ENCODE measurements at places on chromosomes 7 and 10.

DNA sequence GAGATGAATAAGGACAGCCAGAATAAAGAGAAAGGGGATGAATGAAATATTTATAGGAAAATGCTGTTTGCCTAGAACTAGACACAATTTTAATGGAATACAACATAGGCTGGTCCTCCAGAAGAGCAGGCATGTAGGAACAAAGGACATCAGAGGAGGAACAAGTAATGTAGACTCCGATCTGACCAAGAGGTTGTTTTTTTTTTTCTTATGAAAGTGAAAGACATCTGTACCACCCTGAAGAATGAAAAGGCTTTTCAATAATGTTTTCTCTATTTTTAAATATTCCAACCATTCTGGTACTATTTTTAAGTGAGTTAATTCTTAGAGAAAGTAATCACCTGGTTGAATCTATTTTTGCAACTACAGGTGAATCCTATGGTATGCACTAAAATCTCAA is 136.9 kb upstream of the PTN start:
- no peak for DNase-seq

DNA sequence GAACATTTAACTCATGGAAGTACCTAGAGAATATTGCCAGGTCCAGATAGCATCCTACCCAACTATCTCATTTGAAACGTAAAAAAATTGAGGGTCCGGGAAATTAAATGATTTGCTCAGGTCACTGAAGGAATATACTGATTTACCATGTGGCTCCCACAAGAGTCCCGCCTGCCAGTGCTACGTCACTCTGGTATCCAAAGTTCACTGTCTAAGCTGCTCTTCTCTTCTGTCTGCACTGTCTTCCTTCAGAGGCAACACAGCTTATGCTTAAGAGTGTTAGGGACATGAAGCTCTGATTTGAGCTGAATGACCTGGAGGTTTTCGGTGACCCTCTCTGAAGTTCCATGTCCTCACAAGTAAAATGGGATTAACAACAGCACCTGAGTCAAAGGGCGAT is 114.6 kb downstream of the PDE1C start:
- DNase-seq: no peak

DNA sequence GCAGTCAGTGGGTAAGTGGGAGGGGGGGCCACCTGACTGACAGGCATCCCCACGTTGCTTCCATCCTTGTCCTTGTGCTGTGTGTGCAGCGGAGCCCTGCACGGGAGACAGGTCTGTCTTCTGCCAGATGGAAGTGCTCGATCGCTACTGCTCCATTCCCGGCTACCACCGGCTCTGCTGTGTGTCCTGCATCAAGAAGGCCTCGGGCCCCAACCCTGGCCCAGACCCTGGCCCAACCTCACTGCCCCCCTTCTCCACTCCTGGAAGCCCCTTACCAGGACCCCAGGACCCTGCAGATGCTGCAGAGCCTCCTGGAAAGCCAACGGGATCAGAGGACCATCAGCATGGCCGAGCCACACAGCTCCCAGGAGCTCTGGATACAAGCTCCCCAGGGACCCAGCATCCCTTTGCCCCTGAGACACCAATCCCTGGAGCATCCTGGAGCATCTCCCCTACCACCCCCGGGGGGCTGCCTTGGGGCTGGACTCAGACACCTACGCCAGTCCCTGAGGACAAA is 24.8 kb downstream of the TBATA start:
- no peak for DNase-seq

- DNase-seq: no peak
These were observed 8.1 kb upstream of the ARHGAP22 start for GRCh38 chr10:48613016-48613415.

GRCh38 chr10:55813451-55814170 is 547.4 kb downstream of the ZWINT start:
- no peak for DNase-seq

DNA sequence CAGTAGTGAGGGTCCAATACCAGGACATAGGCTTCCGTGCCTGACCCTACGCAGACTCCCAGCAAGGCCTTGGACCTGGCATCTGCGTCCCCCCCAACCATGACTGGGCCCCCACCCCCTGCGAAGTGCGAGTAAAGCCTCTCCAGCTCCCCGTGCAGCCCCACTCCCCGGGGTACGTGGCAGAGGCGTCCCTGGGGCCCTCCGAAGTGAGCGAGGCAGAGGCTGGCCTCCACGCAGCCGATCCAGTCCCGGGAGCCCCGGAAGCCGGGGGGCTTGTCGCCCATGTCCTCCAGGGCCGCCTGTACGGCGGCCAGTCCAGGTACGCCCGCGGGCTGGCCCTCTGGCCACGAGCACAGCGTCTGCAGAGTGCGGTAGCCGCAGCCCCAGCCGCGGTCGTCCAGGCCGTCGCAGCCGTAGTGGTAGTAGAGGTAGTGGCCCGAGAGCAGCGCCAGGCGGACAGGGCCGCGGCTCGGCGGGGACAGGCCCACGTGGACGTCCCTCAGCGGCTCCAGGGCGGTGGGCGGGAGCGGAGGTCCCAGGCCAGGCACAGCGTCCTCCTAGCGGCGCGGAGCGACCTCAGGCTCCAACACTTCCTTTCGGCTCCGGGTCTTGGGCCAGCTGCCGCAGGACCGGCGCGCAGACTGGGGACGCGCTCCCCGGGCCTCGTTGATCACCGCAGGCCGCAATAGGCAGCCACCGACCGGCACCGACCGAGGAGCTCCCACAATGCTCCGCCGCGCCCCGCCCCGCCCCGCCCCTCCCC is at the start of gene UFSP1:
Gene UFSP1 (minus strand): TSS at position 728 of the 763 bp plus-strand sequence. CDS start 444 bp downstream, at position 284.
- DNase-seq: no peak

- no peak for DNase-seq
These were observed 15.6 kb downstream of the MBL2 start for GRCh38 chr10:52756966-52757365.

- no peak for DNase-seq
These were observed 384.1 kb upstream of the COBL start for GRCh38 chr7:51700593-51701215.

DNA sequence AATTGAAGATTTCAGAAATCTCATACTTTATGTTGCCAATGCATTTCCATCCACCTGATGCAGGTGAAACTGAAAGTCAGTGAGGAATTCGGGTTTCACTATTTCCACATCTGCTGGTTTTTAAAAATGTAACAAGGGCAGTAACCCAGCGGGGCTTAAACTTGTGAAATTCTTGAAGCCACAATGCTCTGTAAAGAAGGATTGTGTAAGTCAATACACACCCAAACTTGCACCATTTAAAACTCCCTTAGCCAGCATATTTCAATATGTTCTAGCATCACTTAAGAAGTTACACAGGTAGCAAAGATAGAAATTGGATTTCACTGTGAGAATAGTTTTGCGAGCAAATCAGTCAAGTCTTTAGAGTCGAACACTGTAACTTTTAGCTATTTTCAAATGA is 386.1 kb downstream of the PLXDC2 start:
- DNase-seq: no peak

GRCh38 chr10:35720366-35720765 is 78.3 kb upstream of the FZD8 start:
- no peak for DNase-seq

DNA sequence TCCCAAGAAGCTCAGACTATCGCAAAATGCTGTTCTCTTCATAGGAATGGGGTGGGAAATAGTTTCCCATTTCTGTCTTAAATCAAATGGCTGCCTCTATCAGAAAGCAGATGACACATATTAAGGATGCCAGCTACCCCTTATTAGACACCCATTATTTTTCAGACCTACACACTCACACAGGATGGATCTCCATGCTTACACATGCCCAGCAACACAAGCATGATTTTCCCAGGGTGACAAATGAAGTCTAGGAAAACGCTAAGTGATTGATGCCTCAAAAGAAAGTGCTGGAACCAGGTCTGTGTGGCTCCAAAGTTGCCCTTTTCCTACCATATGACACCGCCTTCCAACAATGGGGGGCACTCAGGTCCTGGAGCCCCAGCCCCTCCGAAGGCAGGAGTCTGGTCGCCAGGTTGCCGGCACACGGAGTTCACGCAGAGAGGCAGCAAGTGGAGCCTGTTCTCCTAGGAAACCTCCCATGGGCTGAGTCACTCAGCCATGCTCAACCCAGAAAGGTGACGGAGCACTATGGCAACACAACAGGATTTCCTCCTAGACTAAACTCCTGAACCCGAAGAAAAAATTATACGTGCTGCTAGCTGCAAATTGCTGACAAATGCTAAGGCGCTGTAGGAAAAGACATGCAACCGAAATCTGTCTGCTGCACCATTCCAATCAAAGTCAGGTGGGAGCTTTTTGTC is 19.8 kb downstream of the VOPP1 start:
- no peak for DNase-seq

DNA sequence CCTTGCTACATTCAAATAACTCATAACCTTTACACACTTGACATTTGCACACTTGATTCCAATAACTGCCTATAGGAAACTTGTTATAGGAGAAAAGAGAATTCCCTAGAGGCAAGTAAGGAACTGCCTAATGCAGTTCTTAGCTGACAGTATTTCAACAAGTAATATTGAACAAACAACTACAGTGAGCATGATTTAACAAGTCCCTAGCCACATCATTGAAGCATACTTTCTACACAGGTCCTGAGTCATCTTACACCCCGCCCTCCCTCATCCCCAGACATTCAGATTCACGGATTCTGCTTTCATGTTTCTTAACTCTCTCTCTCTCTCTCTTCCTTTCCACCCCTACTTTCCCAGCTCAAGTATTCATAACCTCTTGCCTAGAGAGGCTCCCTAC is 153.5 kb downstream of the LSM5 start:
- DNase-seq: no peak
